ENCODE measurements at places on chromosomes 3 and 15.

DNA sequence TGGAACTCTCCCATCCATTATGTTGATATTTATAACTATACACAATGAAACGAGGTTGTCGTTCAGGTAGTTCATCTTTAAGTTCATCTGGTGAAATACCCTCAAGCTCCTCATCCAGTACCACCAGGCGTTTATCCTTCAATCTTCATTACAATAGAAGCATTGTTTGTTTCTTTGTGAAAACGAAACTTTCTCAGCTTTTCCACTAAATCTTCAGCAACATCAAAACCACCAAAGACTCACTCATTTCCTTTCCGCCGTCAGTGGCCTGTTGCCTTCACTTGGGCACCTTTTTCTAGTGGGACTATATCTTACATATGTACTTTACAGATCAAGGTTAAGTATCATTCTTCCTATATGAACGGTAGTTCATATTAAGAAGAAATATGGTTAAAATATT lies 44.1 kb upstream of the TFG start:
- no peak for DNase-seq
- no peaks in the 10 kb centered on the region for H3K36me3 ChIP-seq
- H3K27ac ChIP-seq: no peak overlapping the region
- H3K4me1 ChIP-seq: no peaks in the 10 kb centered on the region
- no peak overlapping the region for H3K4me3 ChIP-seq

- no peaks in the 10 kb centered on the region for H3K27me3 ChIP-seq
- H3K27ac ChIP-seq: no peak overlapping the region
- H3K36me3 ChIP-seq: no peaks in the 10 kb centered on the region
- no peaks in the 10 kb centered on the region for H3K4me1 ChIP-seq
- DNase-seq: no peak
These were observed 173.3 kb downstream of the IL20RB start for GRCh38 chr3:137131081-137131480.

DNA sequence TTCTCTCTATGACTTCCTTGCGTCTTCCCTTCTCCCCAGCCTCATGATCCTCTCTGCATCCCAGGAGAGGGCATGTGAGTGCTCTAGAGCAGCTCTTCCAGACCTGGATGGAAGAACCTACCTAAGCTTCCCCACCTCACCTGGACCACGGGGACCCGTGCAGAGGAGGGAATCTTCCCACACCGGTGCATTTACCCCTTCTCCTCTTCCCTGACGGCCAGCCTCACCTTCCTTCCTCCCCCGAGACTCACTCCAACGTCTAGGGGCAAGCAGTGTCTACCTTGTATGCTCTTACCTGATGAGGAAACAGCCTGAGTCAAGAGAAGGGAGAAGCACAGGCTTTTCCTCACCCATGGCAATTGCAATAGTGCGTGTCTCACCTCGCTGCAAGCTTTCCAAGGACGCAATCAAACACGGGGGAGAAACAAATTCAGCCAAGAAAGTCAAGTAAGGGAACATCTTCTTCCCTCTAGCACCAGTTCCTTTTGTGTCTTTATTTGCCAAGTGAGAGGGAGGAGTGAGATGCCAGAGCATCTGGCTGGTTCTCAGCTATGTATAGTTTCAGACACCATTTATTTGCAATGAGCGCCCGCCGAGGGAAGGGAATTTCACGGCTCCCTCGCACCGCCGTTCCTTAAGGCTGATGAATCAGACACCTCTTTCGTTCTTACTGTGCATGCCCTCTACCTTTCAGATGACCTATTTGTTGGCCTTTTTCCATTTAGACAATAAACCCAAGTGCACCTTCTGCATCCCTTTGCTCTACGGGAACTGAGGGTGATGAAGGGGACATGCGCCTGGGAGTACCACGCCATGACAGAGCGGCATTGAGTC lies 1.8 kb upstream of the CCR9 start:
- DNase-seq: no peak
- H3K36me3 ChIP-seq: no peaks in the 10 kb centered on the region
- no peak overlapping the region for H3K27ac ChIP-seq
- H3K4me1 ChIP-seq: no peaks in the 10 kb centered on the region

GRCh38 chr3:146093896-146094295 lies 67.1 kb downstream of the PLOD2 start:
- peaks cover 13% of the 10 kb centered on the region for H3K4me1 ChIP-seq
- no peaks in the 10 kb centered on the region for H3K27me3 ChIP-seq
- DNase-seq: no peak
- no peak overlapping the region for H3K4me3 ChIP-seq
- peaks cover 44% of the 10 kb centered on the region for H3K36me3 ChIP-seq

- H3K4me1 ChIP-seq: peaks cover 18% of the 10 kb centered on the region
- H3K36me3 ChIP-seq: no peaks in the 10 kb centered on the region
- H3K27ac ChIP-seq: no peak overlapping the region
- no peaks in the 10 kb centered on the region for H3K27me3 ChIP-seq
- peak overlapping the region; percentile 92 for H3K4me3 ChIP-seq
These were observed 717 bp downstream of the PXK start for GRCh38 chr3:58333206-58334012.

DNA sequence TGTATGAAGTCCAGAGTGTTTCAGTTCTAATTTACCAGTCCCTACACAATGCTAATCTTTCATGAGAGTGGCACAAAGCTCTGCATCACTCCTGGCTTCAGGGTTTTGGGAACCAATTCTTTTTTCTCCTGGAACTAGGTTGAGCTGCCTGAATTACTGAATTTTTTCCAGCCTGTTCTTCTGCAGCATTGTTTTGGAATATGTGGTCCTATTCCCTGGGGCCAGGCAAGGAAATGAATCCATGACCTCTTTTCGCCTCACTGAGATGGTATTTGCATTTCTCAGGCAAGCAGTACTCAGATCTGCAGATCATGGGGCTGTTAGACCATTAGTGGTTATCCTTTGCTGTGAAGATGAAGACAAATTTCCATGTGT lies 25.6 kb upstream of the GPR171 start:
- no peaks in the 10 kb centered on the region for H3K36me3 ChIP-seq
- no peak for DNase-seq
- H3K4me3 ChIP-seq: no peak overlapping the region
- no peaks in the 10 kb centered on the region for H3K27me3 ChIP-seq
- H3K27ac ChIP-seq: peak overlapping the region; percentile 25
- H3K4me1 ChIP-seq: peaks cover 25% of the 10 kb centered on the region

DNA sequence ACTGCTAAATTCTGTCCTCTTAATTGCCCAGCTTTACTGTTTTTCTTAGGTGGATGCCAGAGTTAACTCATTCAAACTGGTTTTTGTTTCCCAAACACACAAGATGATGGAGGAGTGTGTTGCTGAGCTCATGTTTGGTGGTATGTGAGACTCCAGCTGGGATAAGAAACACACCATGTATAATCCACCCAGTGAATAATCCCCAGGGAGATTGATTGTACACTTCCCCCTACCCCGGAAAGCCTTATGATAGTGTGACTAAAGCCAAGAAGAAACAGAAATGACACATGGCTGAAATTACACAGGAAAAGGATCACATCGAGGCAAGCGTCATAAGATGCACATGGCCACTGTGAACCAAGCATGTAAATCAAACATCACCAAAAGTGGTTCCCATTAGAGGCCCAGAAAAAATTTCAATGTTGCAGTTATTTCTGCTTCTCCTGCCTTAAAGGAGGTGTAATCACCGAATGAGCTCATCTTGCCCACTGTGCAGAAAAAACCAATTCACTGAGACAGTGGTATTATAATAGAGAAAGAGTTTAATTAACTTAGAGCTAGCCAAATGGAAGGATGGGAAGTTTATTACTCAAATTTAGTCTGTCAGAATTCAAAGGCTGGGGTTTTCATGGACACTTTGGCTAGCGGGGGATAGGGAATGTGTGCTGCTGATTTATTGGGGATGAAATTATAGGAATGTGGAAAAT lies 56.7 kb upstream of the MAGI1 start:
- no peak overlapping the region for H3K27ac ChIP-seq
- H3K4me3 ChIP-seq: no peak overlapping the region
- DNase-seq: no peak
- no peaks in the 10 kb centered on the region for H3K36me3 ChIP-seq

DNA sequence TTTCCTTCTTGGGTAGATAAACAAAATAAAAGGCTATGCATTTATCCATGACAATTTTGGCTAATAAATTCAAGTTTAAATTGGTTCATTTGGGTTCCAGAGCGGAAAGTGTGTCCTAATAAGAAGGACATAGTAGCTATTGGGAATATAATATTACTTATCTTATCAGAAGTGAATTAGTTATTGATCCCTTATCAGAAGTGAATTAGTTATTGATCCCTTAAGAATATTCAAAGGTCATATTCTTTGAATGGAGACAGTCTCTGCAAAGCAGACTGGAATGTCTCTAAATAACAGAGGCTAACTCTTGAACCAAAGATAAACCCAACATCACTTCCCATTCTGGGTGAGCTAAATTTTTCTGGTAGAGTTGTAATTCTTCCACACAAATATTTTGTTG lies 290.7 kb upstream of the BCHE start:
- H3K4me3 ChIP-seq: no peak overlapping the region
- H3K27me3 ChIP-seq: no peaks in the 10 kb centered on the region
- no peak for DNase-seq
- H3K4me1 ChIP-seq: peaks cover 23% of the 10 kb centered on the region
- no peak overlapping the region for H3K27ac ChIP-seq

- H3K27me3 ChIP-seq: no peaks in the 10 kb centered on the region
- H3K36me3 ChIP-seq: no peaks in the 10 kb centered on the region
- H3K27ac ChIP-seq: peak overlapping the region; percentile 53
These were observed 227.5 kb downstream of the ALCAM start for GRCh38 chr3:105594219-105594618.

- H3K27ac ChIP-seq: no peak overlapping the region
- H3K36me3 ChIP-seq: no peaks in the 10 kb centered on the region
- peak; percentile 39 for DNase-seq
- no peaks in the 10 kb centered on the region for H3K4me1 ChIP-seq
These were observed 57.2 kb downstream of the SH3GL3 start for GRCh38 chr15:83504365-83504764.

- no peaks in the 10 kb centered on the region for H3K4me1 ChIP-seq
- no peak for DNase-seq
- no peak overlapping the region for H3K4me3 ChIP-seq
- no peak overlapping the region for H3K27ac ChIP-seq
- H3K36me3 ChIP-seq: no peaks in the 10 kb centered on the region
- no peaks in the 10 kb centered on the region for H3K27me3 ChIP-seq
These were observed 308.5 kb upstream of the PROK2 start for GRCh38 chr3:72093270-72093991.

DNA sequence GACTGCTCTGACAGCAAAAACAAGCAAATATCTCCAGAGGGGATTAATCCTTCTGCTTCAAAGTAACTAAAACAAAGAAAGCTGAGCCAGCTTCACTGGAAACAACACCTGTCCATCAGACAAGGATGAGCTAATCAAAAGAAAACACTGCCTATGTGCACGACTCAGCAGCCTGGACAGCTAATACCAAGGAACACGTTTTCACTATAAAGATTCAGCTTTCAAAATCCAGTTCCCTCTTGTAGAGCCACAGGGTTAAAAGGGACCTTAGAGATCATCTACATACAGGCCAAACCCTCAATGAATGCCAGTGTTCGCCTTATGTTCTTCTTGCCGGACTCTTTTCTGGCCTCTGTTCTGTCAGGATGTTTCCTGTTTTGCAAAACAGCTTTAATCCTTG lies 6.9 kb downstream of the TUSC7 start:
- H3K4me1 ChIP-seq: no peaks in the 10 kb centered on the region
- no peak overlapping the region for H3K27ac ChIP-seq
- no peak for DNase-seq
- no peaks in the 10 kb centered on the region for H3K36me3 ChIP-seq
- H3K4me3 ChIP-seq: no peak overlapping the region

DNA sequence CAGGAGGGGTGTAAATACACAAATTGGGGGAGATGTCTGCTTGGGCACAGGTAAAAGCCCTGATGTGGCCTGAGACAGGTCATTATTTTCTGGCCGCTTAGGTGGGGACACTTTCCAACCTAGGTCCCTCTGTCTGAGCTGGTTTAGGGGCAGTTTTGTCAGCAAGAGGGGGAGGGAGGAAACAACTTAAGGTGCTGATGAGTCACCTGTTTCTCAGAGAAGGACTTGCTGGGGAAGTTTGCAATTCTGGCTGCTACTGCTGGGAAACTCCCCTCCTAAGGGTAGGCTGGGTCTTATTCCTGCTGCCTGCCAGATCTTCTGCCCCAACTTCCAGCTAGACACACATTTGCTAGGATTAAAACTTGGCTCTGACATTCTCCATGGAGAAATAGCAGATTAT lies 4.8 kb upstream of the RHOV start:
- peak; percentile 83 for DNase-seq
- H3K4me3 ChIP-seq: no peak overlapping the region
- H3K4me1 ChIP-seq: peaks cover 26% of the 10 kb centered on the region
- H3K27me3 ChIP-seq: no peaks in the 10 kb centered on the region
- H3K36me3 ChIP-seq: no peaks in the 10 kb centered on the region

GRCh38 chr15:80429964-80430363 lies 25.8 kb downstream of the ARNT2 start:
- H3K27me3 ChIP-seq: no peaks in the 10 kb centered on the region
- no peaks in the 10 kb centered on the region for H3K4me1 ChIP-seq
- no peaks in the 10 kb centered on the region for H3K36me3 ChIP-seq
- no peak overlapping the region for H3K27ac ChIP-seq
- no peak for DNase-seq

- H3K4me3 ChIP-seq: no peak overlapping the region
- H3K27me3 ChIP-seq: no peaks in the 10 kb centered on the region
- no peak for DNase-seq
These were observed 446.7 kb downstream of the C3orf38 start for GRCh38 chr3:88596451-88596850.

DNA sequence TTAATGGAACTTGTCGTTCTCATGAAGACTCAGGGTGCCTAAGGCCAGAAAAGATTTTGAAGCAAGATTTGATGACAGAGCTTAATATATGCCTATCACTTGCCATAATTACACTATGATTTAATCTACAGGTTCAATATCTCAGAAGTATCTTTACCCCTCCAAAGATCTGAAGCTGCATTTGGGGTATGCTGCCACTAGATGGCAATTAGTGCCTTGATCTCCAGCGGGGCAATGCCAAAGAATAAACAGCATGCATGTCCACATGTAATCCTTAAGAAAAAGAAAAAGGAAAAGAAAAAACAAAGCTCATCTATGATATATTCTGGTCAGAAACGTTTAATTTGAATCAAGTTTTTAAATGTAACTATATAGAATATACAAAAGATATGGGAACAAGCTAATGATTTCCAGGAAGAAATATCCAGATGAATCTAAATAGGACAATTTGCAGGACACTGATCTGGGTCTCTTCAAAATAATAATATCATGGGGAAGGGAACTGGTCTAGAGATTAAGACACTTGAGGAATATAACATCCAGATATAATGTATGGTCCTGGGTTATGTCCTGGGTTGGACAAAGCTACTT lies 55.0 kb upstream of the SOX14 start:
- no peak overlapping the region for H3K4me3 ChIP-seq
- no peaks in the 10 kb centered on the region for H3K27me3 ChIP-seq
- no peaks in the 10 kb centered on the region for H3K36me3 ChIP-seq
- H3K27ac ChIP-seq: no peak overlapping the region

DNA sequence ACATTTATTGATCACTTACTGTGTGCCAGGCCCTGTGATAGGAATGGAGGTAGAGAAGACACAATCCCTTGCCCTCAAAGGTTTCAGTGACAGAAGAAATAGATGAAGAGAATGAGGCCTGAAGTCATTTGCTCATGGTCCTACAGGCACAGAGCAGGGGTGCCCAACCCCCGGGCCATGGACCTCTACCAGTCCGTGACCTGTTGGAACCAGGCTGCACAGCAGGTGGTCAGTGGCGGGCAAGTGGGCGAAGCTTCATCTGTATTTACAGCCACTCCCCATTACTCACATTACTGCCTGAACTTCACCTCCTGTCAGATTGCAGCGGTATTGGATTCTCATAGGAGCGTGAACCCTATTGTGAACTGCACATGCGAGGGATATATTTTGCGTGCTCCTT lies 480.3 kb downstream of the LPP start:
- no peak overlapping the region for H3K4me3 ChIP-seq
- peaks cover 14% of the 10 kb centered on the region for H3K4me1 ChIP-seq
- DNase-seq: no peak

Measured in RWPE2 (cell line).